ENCODE measurements at places on chromosomes 3 and 15. TPM values are rescaled to one million over a fixed set of nuclear protein-coding genes. Genes with fewer than 3 reads are reported as not detected.

GRCh38 chr15:31537770-31538592 lies 211.3 kb downstream of the KLF13 start:
- DNase-seq = no peak

GRCh38 chr3:177816667-177817208 lies 619.5 kb upstream of the TBL1XR1 start:
- DNase-seq = no peak

DNA sequence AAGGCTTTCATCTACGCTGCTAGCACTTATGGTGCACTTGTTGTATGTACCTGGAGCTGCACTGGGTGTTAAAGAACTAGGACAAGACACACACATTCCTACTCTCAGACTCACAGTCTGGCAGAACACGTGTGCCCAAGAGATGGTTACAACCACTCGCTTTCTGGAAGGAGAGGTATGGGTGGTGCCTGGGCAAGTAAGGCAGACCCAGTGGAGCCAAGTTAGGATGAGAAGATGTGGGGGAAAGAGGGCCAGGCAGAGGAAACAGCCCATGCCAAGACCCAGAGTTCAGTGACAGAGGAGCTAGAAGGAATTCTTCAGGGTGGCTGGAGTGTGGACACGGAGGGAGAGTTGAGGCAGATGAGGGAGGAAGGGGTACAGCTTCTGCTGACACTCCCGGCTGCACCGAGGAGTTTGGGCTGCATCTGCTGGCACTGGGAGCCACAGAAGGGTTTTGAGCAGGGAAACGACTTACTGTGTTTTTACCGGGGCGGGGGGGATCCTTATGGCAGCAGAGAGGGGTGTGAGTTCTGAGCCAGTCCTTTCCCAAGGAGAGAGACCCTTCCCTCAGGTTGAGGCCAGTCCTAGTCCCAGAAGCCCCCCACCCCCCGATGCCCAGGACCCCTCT lies 59.0 kb downstream of the GRIP2 start:
- no peak for DNase-seq

DNA sequence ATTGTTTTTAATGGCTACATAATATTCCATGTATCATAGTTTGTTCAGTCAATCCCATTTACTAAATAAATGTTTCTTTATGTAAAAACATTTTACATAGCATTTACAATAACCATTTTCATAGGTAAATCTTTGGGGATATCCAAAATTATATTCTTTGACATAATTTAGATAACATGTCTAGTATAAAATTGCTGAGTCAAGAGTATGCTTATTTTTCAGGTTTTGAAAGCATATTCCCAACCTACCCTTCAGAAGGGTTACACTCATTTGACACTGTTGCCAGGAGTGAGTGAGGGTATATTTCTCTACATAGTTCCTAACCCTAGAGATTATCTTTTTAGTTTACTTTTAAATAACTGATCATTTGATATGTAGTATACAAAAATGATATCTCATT lies 84.6 kb upstream of the ADAMTSL3 start:
- DNase-seq = no peak

C3orf22 gene
- not detected for polyA plus RNA-seq

- DNase-seq = no peak
Measured at GRCh38 chr15:90994059-90994416, 297 bp downstream of the PRC1 start.

CLCN2 gene
- polyA plus RNA-seq = 0.91 TPM

LPCAT4 gene
- polyA plus RNA-seq = 10.8 TPM

DNA sequence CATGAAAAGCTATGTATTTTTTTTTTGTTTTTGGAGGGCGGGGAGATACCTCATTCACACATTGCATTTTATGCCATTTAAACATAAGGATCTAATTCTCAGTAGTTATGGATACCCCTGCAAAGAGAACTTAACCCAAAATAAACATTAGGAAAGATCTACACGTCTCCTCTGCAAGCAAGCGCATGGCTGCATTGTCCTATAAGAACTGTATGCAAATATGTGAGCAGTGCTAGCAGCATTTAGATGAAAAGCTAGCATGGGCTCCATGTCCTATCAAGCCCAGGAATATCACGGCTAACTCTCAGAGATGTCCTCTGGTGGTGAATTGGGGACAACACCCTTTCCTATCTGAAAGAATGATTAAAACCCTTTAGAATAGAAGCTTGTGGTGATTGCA lies 292.8 kb downstream of the MEX3B start:
- DNase-seq = no peak

DNA sequence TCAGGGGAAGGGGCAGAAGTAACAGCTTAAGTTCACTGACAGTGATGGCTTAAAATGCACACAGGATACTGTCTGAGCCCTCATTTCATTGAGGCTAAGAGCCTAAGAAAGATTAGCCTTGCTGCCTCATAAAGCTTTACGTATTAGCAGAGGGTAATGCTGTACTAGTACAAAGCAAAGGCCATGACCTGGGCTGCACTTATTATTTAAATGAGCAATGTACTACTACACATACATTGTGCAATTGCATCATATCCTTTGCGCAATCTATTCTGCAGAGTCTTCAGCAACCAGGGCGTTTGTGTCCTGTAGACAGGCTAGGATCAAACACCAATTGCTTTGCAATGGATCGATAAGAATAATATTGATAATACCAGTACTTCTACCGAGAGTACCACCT lies 221.8 kb downstream of the TPRG1 start:
- DNase-seq = no peak

- no peak for DNase-seq
Measured at GRCh38 chr3:153972862-153973261, 148.3 kb upstream of the ARHGEF26 start.

GRM2 gene
- polyA plus RNA-seq = not detected

DNA sequence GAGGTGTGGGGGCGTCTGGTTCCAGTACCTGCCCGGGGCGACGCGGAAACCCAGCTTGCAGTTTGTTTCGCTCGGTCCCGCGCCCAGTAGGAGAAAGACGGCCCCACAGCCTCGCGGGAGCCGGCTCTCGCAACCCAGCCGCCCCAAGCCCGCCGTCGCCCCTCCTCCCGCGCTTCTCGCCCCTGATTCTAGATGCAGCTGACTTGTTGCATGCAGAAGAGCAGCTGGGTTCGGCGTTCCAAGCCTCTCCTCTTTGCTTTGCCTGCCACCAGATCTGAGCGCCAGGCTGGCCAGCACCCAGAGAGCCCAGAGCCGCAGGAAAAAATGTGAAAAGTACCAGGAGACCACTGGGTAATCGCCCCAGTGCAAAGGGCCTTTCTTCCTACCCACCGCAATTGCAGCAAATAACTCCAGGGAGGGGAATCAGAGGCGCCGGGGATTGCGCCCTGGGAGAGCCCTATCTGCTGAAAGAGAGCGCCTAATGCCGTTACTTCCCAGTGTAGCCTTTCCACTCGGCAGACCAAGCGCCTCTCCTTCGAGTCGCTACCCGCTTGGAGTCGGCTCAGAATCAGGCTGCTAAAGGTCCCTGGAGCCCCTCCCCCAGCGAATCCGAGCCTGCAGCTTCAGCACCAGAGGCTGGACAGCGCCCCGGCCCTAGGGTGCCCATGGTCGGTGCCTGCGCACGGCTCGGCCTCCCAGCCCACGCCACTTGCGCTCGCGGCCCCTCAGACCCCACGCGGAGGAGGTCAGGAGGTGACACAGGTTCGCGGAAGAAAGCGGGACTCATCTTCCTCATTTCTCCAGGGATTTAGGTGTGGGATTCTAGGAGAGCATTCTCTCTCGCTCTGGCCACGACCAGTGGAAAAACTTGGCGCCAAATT lies 15.7 kb upstream of the AEN start:
- DNase-seq = no peak

DNA sequence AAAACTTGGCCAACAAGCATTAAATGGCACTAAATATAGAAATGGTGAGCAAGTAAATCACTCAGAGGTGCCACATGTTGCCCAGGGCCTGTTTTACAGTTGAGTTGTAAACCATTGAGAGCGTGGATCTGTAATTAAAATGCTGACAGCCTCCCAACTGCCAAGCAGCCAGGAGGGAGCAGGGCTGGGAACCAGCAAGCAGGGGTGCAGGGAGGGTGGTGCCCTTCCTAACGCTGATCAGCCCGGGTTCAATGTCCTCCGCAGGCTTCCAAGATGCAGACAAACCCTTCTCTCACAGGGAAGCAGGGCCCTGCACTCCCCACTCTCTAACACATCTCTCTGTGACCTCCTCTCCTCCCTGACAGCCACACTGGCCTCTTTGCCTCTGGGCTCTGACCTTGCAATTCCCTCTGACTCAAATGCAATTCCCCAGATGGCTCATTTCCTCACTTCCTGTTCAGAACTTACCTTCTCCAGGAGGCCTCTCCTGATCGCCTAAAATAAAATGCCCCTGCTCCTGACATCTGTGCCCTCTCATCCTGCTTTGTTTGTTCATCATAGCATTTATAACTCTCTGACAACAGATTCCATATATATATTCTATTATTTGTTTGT lies 40.0 kb downstream of the WNT7A start:
- DNase-seq = no peak

LEO1 gene
- 16.5 TPM for polyA plus RNA-seq

DNA sequence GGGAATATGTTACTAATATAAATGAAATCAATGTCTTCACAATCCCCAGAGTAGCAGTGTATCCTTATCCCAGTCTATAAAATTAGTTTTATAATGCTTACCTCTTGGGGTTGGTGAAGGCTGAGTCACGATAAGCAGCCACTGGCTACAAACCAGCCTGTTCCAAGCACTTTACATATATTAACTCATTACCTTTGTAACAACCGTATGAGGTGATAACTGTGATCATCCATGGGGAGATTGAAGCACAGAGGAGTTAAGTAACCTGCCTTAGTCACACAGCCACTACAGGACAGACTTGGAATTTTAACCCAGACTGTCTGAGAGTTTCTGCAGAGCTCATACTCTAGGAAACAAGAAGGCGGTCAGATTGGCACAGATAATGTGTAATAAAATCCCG lies 43.3 kb upstream of the MITF start:
- DNase-seq = no peak
